ENCODE measurements at places on chromosomes 4 and X.
A peak's percentile ranks its signal among the peaks of the same experiment; 100 is the strongest.

DNA sequence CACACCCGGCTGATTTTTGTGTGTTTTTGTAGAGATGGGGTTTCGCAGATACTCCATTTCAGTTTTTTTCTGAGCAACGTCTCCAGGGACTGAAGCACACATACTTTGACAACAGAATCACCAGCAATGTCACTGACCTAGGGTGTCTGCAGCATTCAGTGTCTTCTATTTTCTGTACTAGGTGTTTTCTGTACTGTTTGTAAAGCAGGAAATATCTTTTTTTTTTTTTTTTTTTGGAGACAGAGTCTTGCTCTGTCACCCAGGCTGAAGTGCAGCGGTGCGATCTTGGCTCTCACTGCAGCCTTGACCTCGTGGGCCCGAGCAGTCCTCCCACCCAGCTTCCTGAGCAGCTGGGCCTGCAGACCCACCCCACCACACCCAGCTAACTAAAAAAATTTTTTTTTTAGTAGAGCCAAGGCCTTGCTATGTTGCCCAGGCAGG lies 8.9 kb downstream of the ADD1 start:
- no peak for DNase-seq

- no peak for DNase-seq
These were observed 24.8 kb upstream of the GATB start for GRCh38 chr4:151785484-151786157.

GRCh38 chrX:9180623-9181022 lies 146.7 kb upstream of the FAM9B start:
- no peak for DNase-seq

DNA sequence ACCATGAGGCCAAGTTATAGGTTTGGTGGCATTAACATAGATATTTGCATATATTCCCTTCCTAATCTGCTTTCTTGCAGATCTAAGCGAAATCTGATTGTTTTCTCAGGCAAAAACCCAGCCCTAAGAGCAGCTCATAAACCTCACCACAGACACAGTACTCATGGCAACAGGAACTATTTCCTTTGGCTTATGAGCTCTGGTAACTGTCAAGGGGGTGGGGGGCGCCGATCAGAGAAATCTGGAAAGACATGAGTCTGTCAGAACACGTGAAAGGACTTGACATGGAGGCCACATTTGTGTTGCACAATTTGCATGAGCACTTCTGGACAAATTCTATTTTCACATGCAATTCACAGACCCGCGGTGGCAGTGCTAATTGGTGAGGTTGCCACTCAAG lies 83.7 kb downstream of the MGST2 start:
- no peak for DNase-seq

DNA sequence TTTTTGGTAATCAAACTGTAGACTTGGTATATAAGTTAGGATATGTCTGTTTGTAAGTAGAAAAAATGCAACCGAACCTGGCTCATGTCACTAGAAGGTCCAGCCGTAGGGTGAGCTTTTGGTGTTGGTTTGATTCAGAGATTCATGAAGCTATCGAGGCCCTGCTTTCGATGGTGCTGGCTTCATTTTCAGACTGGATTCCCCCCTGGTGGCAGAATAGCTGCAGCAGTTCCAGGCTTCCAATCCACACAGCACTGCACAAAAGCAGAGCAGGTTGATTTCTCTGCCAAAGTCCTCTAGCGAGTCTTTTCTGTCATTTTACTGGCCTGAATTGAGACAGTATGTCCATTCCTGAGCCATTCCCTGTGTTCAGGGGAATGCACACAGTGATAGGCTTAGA lies 33.1 kb downstream of the PDK3 start:
- DNase-seq = no peak

DNA sequence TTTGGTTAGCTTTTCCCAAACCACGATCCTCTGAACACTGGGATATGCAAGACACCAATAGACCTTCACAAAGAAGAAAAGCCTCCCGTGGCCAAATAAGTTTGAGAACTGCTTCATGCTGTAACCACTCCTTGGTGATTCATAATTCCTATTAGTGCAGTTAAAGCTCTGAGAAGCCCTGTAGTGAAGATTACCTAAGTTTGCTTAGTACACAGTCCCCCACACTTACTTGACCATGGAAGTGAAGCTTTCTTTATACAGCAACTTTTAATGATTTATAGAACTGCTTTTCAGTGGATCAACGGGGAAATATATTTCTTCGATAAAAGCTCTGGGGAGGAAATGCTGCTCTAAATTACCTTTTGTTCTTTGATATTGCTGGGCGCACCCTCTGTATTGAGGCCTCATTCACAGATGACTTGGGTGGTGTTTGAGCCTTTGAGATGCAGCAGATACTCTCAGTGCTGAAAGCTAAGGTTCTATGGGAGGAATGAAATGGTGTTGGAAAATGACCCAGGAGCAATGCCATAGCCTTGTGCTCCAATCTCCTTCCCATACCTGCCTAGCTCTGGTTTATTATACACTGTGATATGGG lies 67.4 kb downstream of the CBLL2 start:
- DNase-seq = no peak

GRCh38 chr4:87270144-87270543 lies 49.7 kb upstream of the KLHL8 start:
- DNase-seq = peak; percentile 32

All from cardiac muscle cell (in vitro differentiated cells and primary cell).